ENCODE measurements at places on chromosomes 5 and 9.

DNA sequence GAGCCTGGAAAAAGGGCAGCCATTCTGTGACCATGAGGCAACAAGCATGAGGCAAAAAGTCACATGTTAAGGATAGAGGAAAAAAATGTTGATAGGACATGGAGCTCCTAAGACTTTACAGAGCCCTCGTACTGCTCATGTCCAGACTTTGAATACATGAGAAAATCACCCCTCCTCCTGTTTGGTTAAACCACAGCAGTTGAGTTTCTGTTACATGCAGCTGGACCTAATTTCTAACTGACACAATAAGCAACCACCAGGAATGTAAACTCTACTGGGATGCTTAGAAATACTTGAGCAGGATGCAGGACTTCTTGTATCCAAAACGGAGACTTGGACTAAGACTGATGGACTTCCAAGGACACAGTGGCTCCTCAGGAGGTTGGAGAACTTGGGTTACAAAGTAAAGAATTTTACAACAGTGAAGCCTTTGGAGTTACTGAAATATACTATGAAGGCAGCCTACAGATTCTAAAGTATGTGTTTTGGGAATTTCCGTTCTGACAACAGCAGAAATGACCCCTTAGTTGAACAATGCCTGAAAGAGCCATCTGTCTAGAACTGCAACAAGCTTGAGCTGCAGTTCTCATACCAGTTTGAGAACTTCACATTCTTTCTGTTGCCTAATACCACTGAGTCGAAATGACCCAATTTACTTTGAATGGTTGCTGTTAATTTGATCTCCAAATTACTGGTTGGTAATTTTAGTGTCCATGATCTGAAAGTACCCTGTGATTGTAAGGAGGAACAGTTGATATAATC, 268.9 kb downstream of the PIK3R1 start:
- DNase-seq, result no peak

- no peak for DNase-seq
Measured at GRCh38 chr9:21121079-21121478, 20.6 kb downstream of the IFNW1 start.

GRCh38 chr5:104412649-104413240, 850.2 kb upstream of the NUDT12 start:
- peak; percentile 66 for DNase-seq

DNA sequence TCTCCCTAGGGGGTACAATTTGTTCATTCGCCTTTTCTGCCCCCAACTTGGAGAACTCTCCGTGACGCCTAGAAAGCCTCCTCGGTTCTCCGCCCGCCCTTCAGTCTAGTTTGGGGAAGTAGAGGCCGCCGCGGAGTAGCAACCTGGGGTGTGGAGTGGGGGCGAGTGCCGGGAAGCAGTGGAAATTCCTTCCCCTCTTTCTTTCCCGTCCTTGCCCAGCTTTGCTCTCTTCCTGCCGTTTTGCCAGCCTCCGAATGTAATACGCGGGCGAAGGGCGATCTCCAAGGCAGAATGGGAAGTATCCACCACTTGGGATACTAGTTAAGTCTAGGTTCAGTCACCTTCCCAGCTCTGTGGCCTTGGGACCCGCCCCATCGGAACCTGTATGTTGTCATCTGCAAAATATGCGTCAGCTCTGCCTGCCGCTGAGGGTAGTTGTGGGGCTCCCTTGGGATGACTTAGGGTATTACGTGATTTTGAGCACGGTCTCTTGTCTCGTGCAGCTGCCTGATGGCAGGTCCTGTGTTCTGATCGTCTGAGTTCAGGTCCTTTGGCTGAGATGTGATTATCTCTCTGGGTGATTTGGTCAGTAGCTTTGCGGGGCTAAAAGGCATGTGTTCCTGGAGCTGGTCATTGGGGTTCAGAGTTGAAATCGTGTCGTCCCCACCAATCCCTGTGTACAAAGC, 724 bp downstream of the PAM start:
- peak; percentile 61 for DNase-seq

GRCh38 chr5:96254980-96255691, 177.9 kb downstream of the PCSK1 start:
- no peak for DNase-seq

DNA sequence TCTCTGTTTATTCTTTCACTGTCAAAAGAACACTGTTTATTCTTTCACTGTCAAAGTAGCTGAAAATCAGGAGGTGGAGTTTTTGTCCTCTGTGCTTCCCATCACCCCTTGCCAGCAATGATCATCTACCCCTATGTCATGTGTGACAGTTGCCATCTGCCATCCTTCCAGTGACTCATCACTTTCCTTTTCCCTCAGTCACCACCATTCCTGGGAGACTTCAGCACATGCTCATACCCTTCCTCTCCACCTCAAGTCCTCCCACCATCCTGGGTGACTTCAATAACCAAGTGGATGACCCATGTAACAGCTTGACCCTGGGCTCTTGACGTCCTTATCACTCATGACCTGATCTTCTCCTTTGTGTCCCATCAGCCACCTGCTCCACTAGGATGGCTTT, 43.3 kb upstream of the RASEF start:
- no peak for DNase-seq

DNA sequence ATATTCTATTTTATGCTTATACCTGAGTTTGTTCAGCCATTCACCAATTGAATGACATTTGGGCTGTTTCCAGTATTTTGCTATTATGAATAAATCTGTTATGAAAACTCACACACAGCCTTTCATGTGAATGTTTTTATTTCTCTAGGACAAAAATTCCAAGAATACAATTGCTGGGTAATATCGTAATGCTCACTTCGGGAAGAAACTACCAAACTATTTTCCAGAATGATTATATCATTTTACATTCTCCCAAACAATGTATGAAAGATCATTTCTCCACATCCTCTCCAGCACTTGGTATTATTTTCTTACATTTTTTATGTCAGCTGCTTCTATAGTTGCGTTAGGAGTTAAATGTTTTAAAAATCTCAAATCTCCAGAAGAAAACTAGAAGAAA, 58.3 kb upstream of the LHFPL2 start:
- no peak for DNase-seq

- DNase-seq, result no peak
Measured at GRCh38 chr9:135980926-135981630, 19.9 kb upstream of the UBAC1 start.

- no peak for DNase-seq
Measured at GRCh38 chr9:20335668-20336332, 286.5 kb downstream of the MLLT3 start.

GRCh38 chr5:424301-425110, 18.5 kb upstream of the EXOC3 start:
- DNase-seq, result no peak

GRCh38 chr5:51895834-51896233, 512.6 kb downstream of the ISL1 start:
- peak; percentile 14 for DNase-seq

GRCh38 chr5:20023686-20024180, 35.7 kb upstream of the CDH18 start:
- DNase-seq, result no peak

- no peak for DNase-seq
Measured at GRCh38 chr9:23532282-23532681, 293.8 kb downstream of the ELAVL2 start.

DNA sequence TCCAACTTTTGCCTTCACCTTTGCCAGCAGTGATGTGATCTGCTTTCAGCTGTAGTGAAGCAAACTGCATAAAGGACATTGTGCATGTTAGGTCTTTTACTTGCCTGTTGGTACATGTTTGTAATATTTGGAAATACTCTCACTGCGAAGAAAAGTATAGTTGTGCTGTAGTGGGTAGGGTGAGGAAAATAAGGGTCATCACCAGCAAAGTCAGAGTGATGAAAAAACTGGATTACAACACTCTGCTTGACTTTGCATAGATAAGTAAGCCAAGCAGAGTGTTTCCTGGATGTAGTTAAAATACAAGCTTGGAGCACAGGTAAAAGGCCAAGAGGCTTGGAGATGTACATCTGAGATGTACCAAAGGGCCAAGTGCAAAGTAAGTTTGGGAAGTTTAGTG, 16.7 kb downstream of the TGFBR1 start:
- no peak for DNase-seq

GRCh38 chr5:91283899-91284298, 99.2 kb downstream of the ARRDC3 start:
- no peak for DNase-seq

GRCh38 chr5:68708156-68708841, 385.5 kb upstream of the SLC30A5 start:
- no peak for DNase-seq

- no peak for DNase-seq
Measured at GRCh38 chr5:10467281-10468198, 25.9 kb downstream of the ROPN1L start.

- no peak for DNase-seq
Measured at GRCh38 chr5:135008981-135009735, 24.9 kb downstream of the PITX1 start.

- no peak for DNase-seq
Measured at GRCh38 chr9:1918622-1919021, 96.5 kb upstream of the SMARCA2 start.

DNA sequence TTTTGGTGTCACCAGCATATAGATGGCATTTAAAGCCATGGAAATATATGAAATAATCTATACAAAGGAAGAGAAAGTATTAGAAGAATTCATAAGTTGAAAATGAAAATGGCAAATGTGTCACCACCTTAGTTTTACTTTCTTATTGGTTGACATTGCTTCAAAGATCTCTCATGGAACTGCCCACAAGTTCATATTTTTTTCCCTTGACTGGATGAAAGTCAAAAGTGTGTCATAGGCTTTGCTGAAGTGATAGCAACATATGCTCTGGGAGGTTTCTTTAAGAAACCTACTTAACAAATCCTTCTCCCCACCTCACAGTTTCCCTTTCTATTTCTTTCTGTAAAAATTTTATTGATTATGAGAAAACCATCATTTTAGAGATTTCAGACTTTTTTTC, 127.2 kb downstream of the VPS13A start:
- no peak for DNase-seq
